ENCODE measurements at places on chromosomes 4 and X.

DNA sequence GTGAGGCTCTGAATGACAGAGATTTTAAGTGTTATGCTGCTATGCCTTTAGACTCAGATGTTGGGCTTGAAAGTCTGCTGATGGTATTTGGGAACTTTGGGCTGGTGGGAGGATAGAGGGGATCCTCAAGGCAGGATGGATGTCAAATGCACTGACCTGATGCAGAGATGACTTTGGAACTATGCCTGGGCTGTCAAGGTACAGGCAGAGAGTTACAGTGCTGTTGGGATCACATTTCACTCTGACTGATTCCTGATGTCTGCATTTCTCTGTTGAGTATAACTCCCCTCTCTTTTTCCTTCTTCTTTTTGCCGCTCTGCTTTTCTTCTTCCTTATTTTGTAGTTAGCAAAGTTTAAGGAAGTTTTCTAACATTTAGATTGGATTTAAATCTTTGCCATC is 271.8 kb upstream of the ARX start:
- no peak for DNase-seq

DNA sequence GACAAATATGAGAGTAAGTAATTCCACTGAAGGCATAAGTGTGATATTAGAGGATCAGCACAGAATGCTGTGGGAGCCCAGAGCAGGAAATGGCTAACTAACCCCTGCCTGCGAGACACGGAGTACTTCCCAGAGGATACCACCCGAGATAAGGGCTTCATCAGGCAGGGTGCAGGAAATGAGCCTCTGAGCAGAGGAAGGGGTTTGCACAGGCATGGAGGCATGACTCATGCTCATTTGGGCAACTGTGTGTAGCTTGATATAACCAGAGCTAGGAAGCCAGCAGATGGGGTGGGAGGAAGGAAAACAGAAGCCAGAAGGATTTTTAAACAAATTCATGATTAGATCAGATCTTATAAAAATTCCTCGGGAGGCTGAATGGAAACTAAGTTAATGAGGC is 70.0 kb upstream of the TSPAN5 start:
- no peak for DNase-seq

- DNase-seq = no peak
Measured at GRCh38 chr4:127309369-127310102, 323.2 kb upstream of the INTU start.

DNA sequence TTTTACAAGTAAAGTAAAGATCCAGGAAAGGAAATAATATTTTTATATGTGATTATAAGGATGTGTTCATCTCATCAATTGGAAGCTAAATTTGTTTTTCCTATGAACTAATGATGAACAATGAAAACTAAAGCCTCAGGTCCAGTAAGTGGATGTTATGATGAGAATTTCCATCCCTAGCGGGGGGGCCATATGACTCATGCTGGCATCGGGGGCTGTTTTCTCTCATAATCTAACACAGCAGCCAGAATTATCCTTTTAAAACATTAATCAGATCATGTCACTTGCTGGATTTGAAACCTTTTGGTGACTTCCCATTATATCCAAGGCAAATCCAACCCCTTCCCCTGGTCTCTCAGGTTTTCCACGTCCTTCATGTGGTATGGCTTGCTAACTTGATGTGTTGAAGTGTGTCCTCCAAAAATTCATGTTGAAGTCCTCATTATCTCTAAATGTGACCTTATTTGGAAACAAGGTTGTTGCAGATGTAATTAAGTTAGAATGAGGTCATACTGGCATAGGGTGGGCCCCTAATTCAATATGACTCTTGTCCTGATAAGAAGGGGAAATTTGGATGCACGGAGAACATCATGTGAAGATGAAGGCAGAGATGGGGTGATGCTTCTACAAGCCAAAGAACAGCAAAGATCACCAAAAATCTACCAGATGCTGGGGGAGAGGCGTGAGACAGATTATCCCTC is 96.8 kb downstream of the AKAP4 start:
- DNase-seq = no peak

GRCh38 chr4:32574803-32575202 is 1854.6 kb downstream of the PCDH7 start:
- DNase-seq = no peak

- no peak for DNase-seq
Measured at GRCh38 chrX:18616688-18617406, 55.1 kb downstream of the RS1 start.

- no peak for DNase-seq
Measured at GRCh38 chrX:134512566-134512965, 52.6 kb downstream of the HPRT1 start.

DNA sequence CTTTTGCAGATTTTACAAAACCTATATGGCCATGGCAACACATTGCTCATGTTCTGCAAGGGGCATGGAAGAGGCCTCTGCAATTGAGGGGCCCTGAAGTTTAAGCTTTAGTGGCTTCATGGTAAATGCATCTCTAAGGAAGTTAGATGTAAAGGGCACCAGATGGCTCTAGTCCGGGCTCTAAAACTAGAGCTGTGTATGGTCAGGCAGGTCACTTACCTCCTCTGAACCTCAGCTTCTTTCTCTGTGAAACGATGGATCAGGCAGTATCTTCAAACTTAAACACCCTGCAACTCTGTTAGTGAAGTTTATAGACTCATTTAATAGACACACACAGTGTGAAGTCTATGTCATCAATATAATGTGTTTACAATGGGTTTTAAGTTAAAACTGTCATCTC is 10.0 kb downstream of the MAGEB17 start:
- no peak for DNase-seq

DNA sequence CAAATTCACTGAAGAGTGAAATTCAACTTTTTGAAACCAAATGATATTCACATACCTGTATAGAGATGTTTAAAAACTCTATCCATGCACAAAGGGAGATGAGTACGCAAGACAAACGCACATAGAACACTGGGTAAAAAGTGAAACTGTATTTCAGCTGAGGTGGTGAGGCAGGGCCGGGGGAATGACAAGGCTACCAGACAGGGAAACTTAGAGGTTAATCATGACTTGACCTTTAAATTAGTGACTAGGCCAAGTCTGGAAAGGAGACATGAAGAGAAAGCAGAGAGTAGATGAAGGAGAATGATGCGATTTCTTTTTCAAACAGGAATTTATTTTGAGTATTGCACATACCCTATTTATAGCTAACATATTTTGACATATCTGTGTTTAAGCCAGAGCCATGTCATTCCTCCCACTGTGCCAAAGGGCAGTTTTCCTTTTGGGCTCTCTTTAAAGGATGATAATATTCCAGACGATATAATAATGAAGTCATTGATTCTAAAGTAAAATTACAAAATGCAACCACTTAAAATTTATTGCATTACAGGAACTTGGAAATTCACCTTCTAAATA is 49.4 kb downstream of the ARHGEF6 start:
- DNase-seq = no peak

GRCh38 chrX:39936886-39937770 is 160.6 kb downstream of the BCOR start:
- DNase-seq = no peak

DNA sequence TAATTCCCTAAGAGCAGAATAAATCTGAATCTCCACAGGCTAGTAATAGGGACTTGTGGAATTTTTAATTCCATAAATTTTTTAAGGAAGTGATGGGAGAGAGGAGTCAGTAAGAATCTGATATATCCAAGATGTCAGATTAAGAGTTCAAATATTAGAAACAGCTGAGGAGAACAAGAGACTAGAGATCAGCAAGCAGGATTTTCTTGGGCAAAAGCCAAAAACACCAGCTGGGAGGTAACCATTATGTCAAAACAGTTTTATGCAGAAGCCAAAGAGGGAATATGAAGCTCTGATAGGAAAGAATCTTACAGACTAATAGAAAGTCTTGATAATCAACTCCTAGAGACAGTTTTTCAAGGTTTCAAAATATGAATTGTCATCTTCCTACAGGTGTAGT is 72.2 kb upstream of the RBPJ start:
- DNase-seq = no peak

DNA sequence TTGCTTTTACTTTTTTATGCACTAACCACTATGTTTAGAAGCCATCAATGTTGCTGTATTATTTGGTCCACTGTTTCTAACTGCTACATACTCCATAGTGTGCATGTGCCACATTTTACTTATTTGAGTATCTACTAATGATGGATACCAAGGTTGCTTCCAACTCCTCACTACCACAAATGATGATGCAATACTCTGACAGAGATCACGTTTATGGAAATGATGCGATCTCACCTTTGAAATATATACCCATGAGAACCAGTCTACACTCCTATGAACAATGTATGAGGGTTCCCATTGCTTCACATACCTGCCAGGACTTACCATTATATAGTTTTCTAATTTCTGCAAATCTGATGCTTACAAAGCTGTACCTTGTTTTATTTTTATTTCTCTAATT is 44.2 kb downstream of the HUWE1 start:
- DNase-seq = no peak

DNA sequence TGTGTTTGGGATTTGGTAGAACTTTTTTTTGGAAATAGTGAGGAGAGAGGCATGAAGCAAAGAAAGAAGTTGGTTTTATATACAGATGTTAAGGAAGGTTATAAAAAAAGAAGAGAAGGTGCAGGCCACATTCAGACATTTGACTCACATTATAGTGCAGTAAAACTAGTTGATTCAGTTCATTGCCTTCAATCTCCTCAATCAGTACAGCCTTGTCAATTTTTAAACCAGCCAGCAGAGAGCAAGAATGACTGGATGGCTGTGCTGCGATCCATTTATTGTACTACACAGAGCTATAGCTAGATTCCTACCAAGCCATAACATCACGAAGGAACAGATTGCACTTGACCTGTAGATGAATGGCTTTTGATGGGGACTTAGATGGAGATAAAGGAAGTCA is 79.7 kb upstream of the LSM6 start:
- DNase-seq = no peak
